Bronchial epithelial cell (primary cell): ENCODE measurements at places on chromosomes 4 and X. TPM values are rescaled to one million over a fixed set of nuclear protein-coding genes. Genes with fewer than 3 reads are reported as not detected.

The SLC26A1 gene
- under 0.01 and 0.13 TPM in 2 replicates for total RNA-seq

The FAM9B gene
- not detected in 2 replicates for total RNA-seq

The PCDH11X gene
- not detected in 2 replicates for total RNA-seq

The PABPC1L2A gene
- total RNA-seq = not detected in 2 replicates

The HSD17B13 gene
- not detected in 2 replicates for total RNA-seq

The NEXMIF gene
- under 0.01 TPM in 2 replicates for total RNA-seq

The MTTP gene
- under 0.01 and 0.38 TPM in 2 replicates for total RNA-seq

The STPG2 gene
- total RNA-seq = 0.13 TPM in 1 of 2 replicates, not detected in the other

The GCNA gene
- 1.6 and 1.7 TPM in 2 replicates for total RNA-seq

The LNX1 gene
- total RNA-seq = 1.6 and 3.2 TPM in 2 replicates

The BRS3 gene
- not detected in 2 replicates for total RNA-seq

The ADH1A gene
- total RNA-seq = not detected in 2 replicates
